ENCODE measurements at places on chromosomes 3 and 15. TPM values are rescaled to one million over a fixed set of nuclear protein-coding genes. Genes with fewer than 3 reads are reported as not detected.
A peak's percentile ranks its signal among the peaks of the same experiment; 100 is the strongest.

DNA sequence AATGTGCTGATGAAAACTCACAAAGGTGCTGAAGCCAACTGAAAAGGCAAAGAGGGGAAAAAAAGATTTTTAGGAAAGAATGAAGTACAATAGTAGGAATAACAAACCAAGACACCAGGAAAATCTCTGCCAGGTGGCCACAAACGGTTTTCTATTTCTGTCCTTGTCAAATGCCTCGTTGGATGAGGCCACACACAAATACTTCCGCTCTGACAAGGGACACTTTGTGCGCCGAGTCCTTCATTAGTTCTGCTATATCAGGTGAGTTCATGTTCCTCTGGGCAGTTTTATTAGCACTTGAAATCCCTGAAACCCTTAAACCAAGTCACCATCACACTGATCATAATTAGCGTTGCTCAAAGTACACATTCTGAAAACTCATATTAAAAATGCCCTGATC is 373.1 kb downstream of the VPS13C start:
- H3K36me3 ChIP-seq = no peaks in the 10 kb centered on the region
- H3K27ac ChIP-seq = no peak overlapping the region
- no peaks in the 10 kb centered on the region for H3K4me1 ChIP-seq
- no peak overlapping the region for H3K4me3 ChIP-seq

GRCh38 chr3:57816471-57817095 is 60.5 kb downstream of the SLMAP start:
- DNase-seq = no peak
- no peaks in the 10 kb centered on the region for H3K27me3 ChIP-seq
- peaks cover 31% of the 10 kb centered on the region for H3K4me1 ChIP-seq
- H3K36me3 ChIP-seq = no peaks in the 10 kb centered on the region
- H3K27ac ChIP-seq = peak overlapping the region; percentile 21

- no peaks in the 10 kb centered on the region for H3K36me3 ChIP-seq
- H3K4me3 ChIP-seq = no peak overlapping the region
- H3K27me3 ChIP-seq = no peaks in the 10 kb centered on the region
- no peak for DNase-seq
- no peaks in the 10 kb centered on the region for H3K4me1 ChIP-seq
Measured at GRCh38 chr3:193168931-193169330, 72.1 kb upstream of the PLAAT1 start.

The NPTN gene
- 121 TPM for total RNA-seq

The ASB14 gene
- total RNA-seq = not detected

The SLC28A2 gene
- not detected for total RNA-seq

The GOLGA6B gene
- not detected for total RNA-seq

The ZNF592 gene
- 18.8 TPM for total RNA-seq

The GRAMD2A gene
- 2.8 TPM for total RNA-seq

DNA sequence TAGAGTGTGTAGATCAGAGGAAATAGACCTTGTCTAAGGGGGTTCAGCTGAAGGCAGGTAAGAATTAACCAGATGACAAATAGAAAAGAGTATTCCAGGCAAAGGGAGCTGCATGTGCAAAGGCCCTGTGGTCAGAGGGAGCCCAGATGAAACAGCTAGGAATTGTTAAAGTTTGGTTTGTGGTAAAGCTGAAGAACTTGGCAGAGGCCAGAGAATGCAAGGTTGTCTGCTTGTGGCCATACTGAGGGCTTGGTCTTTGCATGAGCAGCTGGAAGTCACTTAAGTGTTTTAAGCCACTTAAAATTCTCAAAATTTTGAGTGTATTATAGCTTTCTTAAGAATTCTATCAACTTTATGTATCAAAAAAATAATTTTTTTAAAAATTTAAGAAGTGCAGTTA is 116.5 kb downstream of the NEK10 start:
- no peaks in the 10 kb centered on the region for H3K27me3 ChIP-seq
- no peaks in the 10 kb centered on the region for H3K4me1 ChIP-seq
- no peaks in the 10 kb centered on the region for H3K36me3 ChIP-seq
- DNase-seq = no peak
- H3K4me3 ChIP-seq = no peak overlapping the region

DNA sequence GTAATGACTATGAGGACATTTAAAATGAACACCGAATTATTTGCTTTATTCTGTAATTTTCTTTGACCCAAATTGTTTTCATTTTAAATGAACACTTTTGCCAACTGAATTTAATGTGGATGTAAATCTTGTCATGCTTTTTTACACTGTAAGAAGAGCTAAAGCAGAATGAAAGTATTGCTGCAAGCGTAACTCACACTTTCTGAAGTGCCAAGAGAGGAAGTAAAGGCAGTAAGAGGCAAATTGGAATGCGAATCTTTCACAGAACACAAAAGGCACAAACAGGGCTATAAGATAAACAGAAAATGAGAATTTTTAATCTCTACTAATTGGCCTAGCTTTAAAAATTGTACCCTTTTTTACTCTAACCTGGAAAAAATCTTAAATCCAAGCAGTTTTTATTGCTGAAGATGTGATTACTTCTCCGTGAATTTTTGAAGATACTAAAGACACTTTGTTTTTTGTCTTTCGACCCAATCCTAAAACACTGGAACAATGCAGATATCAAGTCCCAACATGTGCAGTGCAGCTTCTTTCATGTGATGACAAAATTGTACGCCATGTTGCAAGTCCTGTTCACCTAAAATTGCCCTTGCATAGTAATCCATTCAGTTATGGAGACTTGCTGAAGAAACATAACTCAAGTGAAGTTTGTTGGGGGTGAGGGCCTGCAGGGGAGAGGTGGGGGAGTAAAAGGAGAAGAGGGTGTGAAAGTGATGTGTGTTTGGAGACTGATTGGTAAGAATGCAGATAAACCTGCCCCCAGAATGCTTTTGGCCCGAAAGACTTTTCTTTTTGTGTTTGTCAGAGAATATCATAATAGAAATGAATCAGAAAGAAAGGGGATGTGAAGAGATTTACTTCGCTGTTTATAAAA is 1.4 kb downstream of the ARID3B start:
- peak overlapping the region; percentile 99 for H3K4me3 ChIP-seq
- peak overlapping the region; percentile 97 for H3K27ac ChIP-seq
- H3K36me3 ChIP-seq = peaks cover 31% of the 10 kb centered on the region
- no peak for DNase-seq

The ALCAM gene
- 36.0 TPM for total RNA-seq

The TEX55 gene
- total RNA-seq = 0.27 TPM

DNA sequence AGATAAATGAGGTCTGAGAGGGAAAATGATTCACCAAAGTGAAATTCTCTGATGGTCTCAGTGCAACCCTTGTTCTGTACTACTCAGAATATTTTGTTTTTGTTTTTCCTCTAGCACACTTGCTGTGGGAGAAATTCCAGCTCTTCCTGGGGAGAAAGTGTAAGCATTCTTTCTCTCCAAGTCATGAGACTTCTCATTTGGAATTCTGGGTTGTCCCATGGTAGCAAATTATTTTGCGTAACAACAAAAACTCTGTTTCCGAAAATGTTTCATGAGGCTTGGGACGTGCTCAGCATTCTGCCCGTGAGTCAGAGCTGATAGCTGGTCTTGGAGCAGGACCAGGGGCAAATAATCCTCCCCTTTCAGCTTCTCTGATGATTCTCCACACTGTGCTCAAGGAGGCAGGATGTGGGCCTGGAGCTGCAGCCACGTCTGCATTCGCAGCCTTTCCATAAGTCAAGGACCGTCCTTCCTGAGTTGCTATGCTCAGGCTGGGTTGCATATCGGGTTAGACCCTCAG is 70.3 kb downstream of the SENP2 start:
- no peak for DNase-seq
- H3K4me3 ChIP-seq = no peak overlapping the region
- no peaks in the 10 kb centered on the region for H3K27me3 ChIP-seq
- H3K27ac ChIP-seq = 0 out of 2 replicates have a peak overlapping the region, but pooled peaks have one; percentile 6
- H3K4me1 ChIP-seq = peaks cover 7% of the 10 kb centered on the region

The GOLIM4 gene
- total RNA-seq = 34.4 TPM

GRCh38 chr3:131806736-131807135 is 228.1 kb downstream of the CPNE4 start:
- no peaks in the 10 kb centered on the region for H3K36me3 ChIP-seq
- H3K4me3 ChIP-seq = no peak overlapping the region
- no peak overlapping the region for H3K27ac ChIP-seq
- peaks cover 9% of the 10 kb centered on the region for H3K4me1 ChIP-seq
- H3K27me3 ChIP-seq = no peaks in the 10 kb centered on the region

The ARPIN gene
- 2.8 TPM for total RNA-seq

DNA sequence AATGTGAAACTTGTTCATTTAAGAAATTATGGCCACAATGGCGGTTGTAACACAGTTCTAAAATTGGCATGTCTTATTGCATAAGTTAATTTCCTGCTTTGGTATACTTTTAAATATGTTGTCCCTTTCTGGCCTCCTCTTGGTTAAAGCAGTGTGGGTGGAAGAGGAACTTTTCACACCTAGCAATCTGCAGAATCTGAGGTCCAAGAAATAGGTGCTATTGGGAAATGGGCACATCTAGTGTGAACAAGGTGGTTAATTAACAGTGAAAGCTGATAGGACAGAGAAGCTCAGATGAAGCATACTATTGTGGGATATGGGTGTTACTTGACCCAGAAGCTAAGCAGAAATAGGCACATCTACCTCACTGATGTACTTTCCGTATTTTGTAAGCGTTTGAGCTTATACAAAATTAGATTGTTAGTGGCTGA is 10.6 kb downstream of the CMC1 start:
- peaks cover 40% of the 10 kb centered on the region for H3K4me1 ChIP-seq
- H3K4me3 ChIP-seq = no peak overlapping the region
- no peak overlapping the region for H3K27ac ChIP-seq
- no peak for DNase-seq
- no peaks in the 10 kb centered on the region for H3K36me3 ChIP-seq

DNA sequence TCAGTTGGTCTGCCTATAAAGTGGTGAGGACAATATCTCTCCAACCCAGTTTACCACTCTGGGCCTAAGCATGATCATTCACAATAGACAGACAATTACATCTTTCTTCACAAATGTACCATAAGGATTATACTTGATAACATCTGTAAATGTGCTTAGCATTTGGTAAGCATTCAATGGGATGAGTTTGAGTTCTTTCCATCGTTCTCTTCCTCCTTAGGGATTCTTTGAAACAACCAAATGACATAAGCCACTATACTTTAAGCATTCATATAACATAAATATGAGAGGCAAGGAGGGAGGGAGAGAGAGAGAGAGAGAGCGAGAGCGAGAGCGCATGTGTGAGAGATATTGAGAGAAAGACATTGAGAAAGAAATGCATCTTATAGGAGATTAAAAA is 303.3 kb upstream of the CBLB start:
- H3K36me3 ChIP-seq = no peaks in the 10 kb centered on the region
- no peak overlapping the region for H3K4me3 ChIP-seq
- H3K27me3 ChIP-seq = no peaks in the 10 kb centered on the region
- H3K27ac ChIP-seq = no peak overlapping the region
- DNase-seq = no peak

GRCh38 chr3:182246870-182247269 is 535.1 kb downstream of the SOX2 start:
- no peak overlapping the region for H3K4me3 ChIP-seq
- H3K4me1 ChIP-seq = no peaks in the 10 kb centered on the region
- no peak overlapping the region for H3K27ac ChIP-seq
- DNase-seq = no peak

The GUCA1C gene
- total RNA-seq = not detected

The CCNB2 gene
- 120 TPM for total RNA-seq

DNA sequence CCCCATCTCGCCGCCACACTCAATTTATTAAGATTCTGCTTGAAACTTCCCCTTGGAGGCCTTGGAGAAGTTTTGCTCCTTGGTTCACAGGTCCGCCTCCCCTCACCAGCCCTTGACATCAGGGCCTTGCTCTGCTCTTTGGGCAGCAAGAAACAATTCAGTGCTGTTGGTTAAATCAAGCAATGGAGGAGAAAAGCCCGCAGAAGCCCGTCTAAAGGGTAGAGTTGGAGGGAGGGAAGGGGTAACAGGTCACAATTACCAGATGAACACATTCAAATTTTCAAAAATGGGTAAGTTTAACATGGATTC is 429 bp downstream of the PARP9 start:
- H3K4me3 ChIP-seq = peak overlapping the region; percentile 89
- H3K27ac ChIP-seq = no peak overlapping the region

DNA sequence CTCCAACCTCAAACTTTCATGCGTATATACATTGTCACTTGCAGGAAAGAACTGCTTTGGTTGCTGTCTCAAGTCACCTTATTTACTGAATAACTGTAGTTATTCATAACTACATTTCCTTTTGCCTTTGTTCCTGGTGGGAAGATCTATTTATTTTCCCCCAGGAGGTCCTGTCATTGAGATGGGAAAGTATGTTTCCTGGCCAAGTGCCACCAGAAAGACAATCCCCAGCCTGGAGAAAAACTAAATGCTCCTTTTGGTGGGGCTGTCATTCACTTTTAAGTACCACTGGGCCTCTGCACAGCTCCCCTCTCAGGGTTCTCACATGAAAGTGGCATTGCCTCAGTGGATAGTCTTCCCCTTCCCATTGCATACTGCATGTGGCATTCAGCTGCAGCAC is 59.8 kb downstream of the LRRC3B start:
- H3K27me3 ChIP-seq = no peaks in the 10 kb centered on the region
- H3K4me1 ChIP-seq = peaks cover under 1% of the 10 kb centered on the region
- H3K36me3 ChIP-seq = no peaks in the 10 kb centered on the region
- no peak overlapping the region for H3K27ac ChIP-seq
- H3K4me3 ChIP-seq = no peak overlapping the region
- no peak for DNase-seq

DNA sequence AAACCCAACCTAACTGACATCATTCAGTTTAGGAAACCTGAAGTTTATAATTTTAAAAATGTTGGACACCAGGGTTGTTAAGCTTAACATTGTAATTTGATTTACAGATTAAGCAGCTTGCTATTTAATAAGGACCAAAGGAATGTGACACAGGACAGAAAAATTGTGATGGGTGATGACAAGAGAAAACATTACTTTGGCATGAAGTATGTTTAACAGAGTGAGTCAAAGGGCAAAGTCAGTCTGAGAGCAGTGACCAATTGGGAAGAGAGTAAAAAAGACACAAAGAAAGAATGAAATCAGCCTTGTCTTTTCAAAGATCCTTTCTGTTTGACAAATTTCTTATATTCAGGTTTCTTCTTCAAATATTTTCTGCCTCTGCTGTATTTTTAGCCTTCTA is 1301.6 kb downstream of the SI start:
- no peak for DNase-seq
- H3K4me3 ChIP-seq = no peak overlapping the region
- H3K27me3 ChIP-seq = no peaks in the 10 kb centered on the region
- H3K27ac ChIP-seq = no peak overlapping the region
- H3K36me3 ChIP-seq = no peaks in the 10 kb centered on the region
